ENCODE measurements at places on chromosomes 13 and 19. TPM values are rescaled to one million over a fixed set of nuclear protein-coding genes. Genes with fewer than 3 reads are reported as not detected.
A peak's percentile ranks its signal among the peaks of the same experiment; 100 is the strongest.

OR7A5 gene
- 3.7 TPM for total RNA-seq

ZNF208 gene
- total RNA-seq: 1.8 TPM

WDFY2 gene
- total RNA-seq: 35.3 TPM

C13orf46 gene
- 1.4 TPM for total RNA-seq

WDR62 gene
- total RNA-seq: 3.7 TPM

NAT14 gene
- total RNA-seq: 3.6 TPM

PALM3 gene
- total RNA-seq: not detected

PRR20D gene
- not detected for total RNA-seq

UBE2L5 gene
- total RNA-seq: 0.80 TPM

SOHLH2 gene
- not detected for total RNA-seq

DNA sequence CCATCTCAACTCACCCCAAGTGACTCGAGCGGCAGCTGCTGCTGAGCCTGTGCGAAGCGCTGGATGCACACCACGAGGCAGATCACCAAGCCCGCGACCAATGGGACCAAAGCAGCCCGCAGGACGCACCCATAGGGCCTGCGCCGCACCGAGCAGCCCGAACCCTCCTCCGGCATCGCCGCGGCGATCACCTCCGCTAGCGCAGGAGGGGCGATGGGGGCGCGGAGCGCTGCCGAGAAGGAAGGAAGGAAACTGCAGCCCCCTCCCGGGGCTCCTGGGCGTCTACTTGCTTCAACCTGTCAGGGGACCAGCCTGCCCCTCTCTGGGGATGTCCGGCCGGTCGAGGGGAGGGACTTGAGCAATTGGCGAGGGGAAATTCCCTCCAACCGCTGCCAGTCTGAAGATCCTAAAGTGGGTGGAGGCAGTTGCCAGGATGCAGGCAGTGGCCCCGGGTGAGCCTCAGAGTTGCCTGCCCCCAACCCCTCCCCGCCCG is at the start of gene CD70:
Gene CD70 (minus strand): TSS at position 324 of the 493 bp plus-strand sequence. CDS start 148 bp downstream, at position 176.
- DNase-seq: peak; percentile 73

GRCh38 chr13:95865080-95865615 is 188.1 kb downstream of the UGGT2 start:
- DNase-seq: no peak

GRCh38 chr19:55305491-55305890 is 19.6 kb downstream of the TMEM150B start:
- DNase-seq: no peak

- DNase-seq: no peak
Measured at GRCh38 chr13:98868932-98869331, 108.9 kb downstream of the DOCK9 start.

- no peak for DNase-seq
Measured at GRCh38 chr13:42355491-42356183, 83.7 kb downstream of the AKAP11 start.

GRCh38 chr13:107301724-107302374 is 733.9 kb upstream of the ARGLU1 start:
- DNase-seq: no peak

GRCh38 chr19:36183245-36183628 is 31.0 kb upstream of the COX7A1 start:
- DNase-seq: no peak

DNA sequence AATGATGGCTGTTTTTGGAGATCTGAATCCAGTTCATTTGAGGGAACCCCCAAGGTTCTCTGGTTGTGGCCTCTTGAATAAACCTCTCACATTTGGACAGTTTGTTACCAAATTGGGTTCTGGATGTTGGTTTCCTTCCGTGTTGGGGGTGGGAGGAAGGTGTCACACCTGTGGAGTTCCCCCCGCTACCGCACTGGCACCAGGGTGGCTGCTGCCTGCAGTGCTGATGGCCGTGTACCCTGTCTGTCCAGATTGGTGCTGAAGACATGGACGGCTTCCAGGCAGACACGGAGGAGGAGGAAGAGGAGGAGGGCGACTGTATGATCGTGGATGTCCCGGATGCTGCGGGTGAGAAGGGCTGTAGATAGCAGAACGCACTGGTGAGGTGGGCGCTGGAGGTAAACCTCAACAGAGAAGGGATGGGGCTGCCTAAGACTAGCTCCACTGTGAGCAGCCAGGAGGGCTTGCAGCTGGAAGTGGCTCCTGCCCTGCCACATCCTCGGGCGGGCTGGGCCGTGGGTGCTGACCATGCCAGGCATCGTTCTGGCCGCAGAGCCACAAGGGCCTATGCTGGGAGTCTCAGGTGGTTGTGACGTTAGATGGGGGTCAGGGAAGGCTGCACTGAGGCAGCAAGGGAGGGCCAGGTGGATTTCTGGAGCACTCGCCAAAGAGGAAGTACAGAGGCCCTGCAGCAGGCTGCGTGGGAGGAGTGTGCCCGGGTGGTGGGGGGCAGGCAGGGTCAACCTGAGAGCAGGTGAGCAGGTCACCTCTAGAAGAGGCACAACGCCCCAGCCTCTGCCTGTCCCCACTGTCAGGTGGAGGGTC is 15.4 kb downstream of the UBXN6 start:
- DNase-seq: no peak

DNA sequence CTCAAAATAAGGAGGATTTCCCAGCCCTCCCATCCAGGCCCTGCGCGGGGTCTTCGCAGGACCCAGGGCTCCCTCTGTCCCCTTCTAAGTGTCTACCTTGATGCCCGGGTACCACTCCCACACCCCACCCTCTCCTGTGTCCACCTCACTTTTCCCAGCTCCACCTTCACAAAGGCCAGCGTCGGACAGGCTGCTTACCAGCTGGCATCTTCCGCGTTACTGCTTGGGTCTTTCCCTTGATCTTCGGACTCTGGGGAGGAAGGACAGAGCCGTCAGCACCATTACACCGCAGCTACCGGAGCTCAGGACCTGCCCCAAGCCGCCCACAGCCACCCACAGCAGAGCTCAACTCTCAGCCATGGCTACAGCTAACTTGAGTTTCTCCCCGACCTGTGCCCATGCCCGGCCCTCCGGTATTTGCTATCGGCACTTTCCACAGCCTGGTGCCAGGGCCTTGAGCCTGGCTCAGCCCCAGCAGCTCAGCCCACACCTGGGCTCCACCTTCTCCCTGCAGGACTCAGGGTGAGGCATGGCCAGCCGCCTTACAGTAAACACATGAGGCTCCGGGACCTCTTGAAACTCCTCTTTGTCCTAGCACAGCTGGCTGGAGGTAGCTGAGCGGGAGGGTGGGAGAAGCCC is 3.8 kb downstream of the C13orf46 start:
- no peak for DNase-seq

DNA sequence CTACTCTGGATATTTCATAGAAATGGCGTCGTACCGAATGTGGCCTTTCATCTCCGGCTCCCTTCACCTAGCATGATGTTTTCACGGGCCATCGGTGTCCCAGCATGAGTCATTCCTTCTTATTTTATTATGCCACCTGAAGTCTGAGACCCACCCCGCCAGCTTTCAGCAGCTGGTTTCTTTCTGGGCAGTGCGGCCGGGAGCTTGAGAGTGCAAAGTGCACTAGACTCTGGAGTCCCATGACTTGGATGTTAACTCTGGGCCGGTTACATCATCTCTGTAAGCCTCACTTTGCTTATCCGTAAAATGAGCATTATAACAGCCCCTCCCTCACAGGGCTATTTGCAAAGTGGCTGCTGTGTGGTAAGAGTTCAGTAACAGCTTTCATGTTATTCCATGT is 5.8 kb upstream of the KMT5C start:
- DNase-seq: no peak

DNA sequence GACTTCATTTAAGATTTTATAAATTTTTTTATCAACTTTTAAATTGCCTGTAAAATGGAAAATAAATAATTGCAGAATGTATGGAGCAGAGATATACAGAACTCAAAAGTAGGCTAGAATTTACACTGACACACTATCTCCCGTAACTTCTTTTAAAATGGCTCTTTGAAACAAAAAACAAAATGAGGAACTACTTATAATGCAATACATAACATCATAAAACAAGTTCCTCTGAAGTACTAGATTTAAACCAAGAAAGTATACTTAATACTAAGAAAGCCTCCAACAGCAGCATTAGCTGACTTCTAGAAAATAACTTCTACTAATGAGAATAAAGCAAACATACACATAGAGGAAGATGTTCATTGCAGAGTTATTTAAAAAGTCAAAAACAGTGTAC is 17.0 kb downstream of the RBM26 start:
- no peak for DNase-seq

DNA sequence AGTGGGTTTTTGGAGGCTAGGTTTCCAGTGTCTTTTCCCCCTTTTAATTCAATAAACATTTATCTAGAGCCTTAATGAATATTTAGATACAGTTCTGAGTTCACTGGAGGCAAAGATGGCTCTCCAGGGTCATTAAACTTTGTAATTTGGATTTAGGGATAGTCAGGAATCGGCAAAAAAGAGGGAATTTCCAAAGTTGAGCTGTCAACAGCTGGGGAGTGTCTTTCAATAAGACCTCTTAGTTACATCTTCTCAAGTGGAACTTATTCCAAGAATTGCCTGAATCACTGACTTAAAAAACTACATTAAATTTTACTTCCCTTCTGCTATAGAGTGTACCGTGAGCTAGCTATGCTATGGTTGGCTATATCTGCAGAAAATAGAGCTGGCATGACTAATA is 2.0 kb downstream of the LRCH1 start:
- no peak for DNase-seq

DNA sequence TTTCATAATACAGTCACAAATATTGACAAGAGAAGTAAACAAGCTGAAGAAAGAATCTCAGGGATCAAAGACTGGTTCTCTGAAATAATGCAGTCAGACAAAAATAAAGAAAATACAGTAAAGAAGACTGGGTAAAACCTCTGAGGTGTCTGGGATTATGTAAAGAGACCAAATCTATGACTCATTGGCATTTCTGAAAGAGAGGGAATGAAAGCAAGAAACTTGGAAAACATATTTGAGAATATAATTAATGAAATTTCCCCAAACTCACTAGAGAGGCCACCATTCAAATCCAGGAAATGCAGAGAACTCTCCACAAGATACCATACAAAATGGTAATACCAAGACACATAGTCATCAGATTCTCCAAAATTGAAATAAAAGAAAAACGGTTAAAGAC is 53.0 kb upstream of the GPC6 start:
- DNase-seq: no peak

GRCh38 chr19:28667348-28667977 is 545.5 kb downstream of the UQCRFS1 start:
- no peak for DNase-seq

- no peak for DNase-seq
Measured at GRCh38 chr19:41682437-41682836, 5.6 kb downstream of the CEACAM7 start.

- DNase-seq: no peak
Measured at GRCh38 chr13:111539791-111540446, 219.5 kb downstream of the TEX29 start.

DNA sequence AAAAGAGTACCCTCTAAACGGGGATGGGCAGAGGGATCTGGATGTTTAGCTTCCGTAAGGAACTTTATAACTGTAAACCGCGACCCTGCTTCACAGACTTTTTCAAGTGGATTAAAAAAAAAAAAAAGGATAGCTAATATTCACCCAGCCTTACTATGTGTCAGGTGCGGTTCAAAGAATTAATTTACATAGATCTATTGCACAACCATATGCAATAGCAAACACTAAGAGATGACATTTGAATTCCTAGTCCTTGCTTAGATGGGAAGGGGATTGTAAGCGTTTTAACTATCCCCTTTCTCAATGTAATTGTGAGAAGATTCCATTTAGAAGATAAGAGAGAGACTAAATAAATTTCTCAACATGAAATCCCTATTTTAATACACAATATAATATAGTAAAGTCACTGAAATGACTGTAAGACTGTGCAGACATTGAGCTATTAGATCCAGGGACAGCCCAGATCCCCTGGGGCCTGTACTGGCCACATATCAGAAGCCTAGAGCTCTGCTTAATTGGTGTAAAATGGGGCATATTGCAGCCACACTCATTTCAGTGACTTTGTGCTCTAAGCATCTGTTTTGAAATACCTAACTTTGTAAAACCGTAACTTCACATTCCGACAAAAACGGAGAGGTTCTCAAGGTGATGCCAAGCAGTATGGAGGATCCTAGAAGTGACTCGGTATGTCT is 13.6 kb downstream of the LATS2 start:
- DNase-seq: no peak

DNA sequence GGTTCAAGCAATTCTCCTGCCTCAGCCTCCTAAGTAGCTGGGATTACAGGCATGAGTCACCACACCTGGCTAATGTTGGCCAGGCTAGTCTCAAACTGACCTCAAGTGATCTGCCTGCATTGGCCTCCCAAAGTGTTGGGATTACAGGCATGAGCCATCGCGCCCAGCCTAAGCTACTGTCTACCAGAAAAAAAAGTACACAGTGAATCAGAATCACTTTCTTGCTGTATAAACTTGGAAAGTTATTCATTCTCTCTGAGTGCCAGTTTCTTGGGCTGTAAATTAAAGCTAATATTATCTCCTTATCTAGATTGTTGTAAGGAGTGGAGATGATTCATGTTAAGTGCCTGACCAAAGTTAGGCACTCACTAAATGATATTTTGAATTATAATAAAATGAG is 242.8 kb downstream of the ENOX1 start:
- no peak for DNase-seq

DNA sequence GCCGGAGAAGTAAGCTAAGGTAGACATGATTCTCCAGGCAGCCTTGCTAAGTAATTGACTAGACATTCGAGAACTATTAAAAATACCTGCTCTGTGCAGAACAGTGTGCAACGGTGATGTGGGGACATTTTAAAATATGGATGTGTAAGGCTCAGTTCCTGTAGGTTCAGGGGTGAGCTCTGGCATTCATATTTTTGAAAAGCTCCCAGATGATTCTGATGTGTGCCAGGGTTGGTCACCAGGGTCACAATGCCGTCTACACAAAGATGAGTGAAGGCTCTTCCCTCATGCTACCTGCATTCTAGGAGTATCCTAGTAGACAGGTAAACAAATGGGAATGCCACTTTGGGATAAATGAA is 702 bp upstream of the EPSTI1 start:
- DNase-seq: no peak

DNA sequence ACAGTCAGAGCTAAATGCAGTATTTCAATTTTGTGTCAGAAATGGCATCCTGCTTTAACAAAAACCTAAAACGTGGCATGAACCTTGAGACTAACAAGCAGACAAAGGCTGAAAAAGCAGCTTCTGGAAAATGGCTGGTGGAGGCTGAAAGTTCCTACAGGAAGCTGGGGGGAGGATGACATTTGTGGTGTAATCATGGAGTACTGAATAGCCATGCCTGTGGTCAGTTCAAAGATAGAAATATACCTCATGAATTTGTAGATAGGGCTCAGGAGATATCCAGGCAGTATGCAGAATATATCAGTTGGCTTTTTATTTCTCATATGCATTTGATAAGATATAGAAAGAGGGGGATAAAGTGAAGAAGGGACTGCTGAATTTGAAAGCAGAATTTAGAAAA is 181.7 kb downstream of the UQCRFS1 start:
- DNase-seq: no peak

DNA sequence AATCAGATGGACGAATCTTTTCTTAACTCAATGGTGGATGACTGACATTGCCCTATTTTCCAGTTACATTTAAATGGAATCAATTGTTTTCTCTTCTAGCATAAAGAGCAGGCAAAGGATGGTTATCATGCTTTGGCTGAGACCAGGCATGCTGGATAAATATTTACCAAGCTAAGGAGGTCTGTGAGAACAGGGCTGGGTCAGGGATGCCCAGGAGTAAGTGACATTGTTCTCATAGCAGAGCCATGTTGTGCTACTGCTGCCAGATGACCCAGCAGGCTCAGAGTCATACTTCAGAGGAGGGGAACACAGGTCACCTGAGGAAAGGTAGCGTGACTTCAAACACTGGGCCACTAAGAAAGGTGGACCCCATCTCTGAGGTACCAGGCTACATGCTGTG is 116.0 kb upstream of the RNF113B start:
- DNase-seq: no peak

- DNase-seq: no peak
Measured at GRCh38 chr13:58989556-58989955, 1174.2 kb downstream of the DIAPH3 start.

Data from suprapubic skin (tissue), 4 donors.